ENCODE measurements at places on chromosomes 1 and 21.
A peak's percentile ranks its signal among the peaks of the same experiment; 100 is the strongest.

- DNase-seq = peak; percentile 16
Measured at GRCh38 chr1:214445831-214446614, 105.4 kb downstream of the PTPN14 start.

GRCh38 chr1:224373008-224373590, 16.4 kb downstream of the CNIH4 start:
- no peak for DNase-seq

DNA sequence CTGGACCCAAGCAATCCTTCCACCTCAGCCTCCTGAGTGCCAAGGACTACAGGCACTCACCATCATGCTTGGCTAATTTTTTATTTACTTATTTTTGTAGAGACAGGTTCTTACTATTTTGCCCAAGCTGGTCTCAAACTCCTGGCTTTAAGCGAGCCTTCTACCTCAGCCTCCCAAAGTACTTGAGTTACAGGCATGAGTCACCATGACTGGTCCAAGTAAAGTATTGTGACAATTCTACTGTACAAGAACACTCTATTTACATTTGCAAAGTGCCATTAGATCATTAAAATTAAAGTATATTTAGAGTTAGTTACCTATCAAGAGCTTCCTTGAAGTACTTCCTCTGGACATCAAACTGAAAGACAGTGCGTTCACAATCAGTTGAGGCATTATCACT, 44.8 kb downstream of the NRDC start:
- DNase-seq = no peak

DNA sequence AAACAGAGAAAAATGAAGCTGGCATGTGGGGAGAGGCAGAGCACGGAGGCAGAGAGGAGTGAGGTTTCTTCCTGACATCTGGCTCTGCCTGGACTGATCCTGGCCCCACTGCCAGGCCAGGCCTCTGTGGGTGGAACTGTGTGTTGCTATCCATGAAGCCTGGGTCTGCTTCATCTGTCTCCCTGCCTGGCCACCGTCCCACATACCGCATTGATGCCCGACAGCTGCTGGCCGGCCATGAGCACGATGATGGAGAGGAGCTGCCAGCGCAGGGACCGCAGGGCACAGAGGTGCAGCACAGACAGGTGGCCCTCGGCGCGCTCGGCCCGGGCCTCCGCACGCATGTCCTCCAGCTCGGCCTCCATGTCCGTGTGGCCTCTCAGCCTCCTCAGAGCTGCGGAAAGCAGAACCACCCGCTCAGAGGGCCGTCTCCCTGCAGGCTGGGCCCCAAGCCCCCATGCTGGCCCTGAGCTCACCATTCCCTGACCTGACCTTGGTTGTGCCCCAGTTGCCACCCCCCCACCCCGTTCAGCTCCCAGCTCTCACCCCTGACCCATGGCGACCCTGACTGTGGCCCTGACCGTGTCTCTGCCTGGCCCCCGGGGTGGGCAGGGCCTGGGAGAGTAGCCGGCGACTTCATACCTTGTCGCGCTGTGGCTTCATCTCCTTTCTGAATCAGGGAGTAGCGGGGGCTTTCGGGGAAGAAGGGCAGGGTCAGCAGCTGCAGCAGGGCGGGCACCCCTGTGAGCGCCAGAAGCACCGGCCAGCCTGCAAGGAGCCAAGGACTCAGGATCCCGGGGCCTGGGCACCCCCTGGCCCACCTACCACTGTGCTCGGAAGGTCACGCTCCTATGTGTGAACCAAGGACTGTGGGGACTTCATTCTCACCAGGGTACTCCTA, 11.5 kb downstream of the SLC2A7 start:
- DNase-seq = no peak

DNA sequence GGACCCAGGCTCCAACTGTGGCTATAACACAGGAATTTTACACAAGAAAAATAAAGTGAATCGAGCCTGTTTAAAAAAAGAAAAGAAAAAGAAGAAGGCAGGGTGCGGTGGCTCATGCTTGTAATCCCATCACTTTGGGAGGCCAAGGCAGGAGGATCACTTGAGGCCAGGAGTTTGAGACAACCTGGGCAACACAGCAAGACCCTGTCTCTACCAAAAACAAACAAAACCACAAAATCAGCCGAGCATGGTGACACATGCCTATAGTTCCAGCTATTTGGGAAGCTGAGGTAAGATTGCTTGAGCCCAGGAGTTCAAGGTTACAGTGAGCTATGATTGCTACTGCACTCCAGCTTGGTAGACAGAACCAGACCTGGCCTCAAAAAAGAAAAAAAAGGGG, 17.7 kb downstream of the MTF1 start:
- DNase-seq = no peak

DNA sequence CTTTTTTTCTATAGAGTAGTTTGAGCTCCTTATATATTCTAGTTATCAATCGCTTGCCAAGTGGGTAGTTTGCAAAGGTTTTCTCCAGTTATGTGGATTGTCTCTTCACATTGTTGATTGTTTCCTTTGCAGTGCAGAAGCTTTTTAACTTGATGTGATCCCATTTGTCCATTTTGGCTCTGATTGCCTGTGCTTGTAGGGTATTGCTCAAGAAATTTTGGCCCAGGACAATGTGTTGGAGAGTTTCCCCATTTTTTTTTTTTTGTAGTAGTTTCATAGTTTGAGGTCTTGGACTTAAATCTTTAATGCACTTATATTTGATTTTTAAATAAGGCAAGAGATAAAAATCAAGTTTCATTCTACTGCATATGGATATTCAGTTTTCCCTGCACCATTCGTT, 774.8 kb upstream of the ADAMTS5 start:
- DNase-seq = no peak

GRCh38 chr1:207006914-207007313, 25.6 kb downstream of the C1orf116 start:
- no peak for DNase-seq

GRCh38 chr21:26943921-26944320, 23.0 kb downstream of the ADAMTS5 start:
- DNase-seq = no peak

DNA sequence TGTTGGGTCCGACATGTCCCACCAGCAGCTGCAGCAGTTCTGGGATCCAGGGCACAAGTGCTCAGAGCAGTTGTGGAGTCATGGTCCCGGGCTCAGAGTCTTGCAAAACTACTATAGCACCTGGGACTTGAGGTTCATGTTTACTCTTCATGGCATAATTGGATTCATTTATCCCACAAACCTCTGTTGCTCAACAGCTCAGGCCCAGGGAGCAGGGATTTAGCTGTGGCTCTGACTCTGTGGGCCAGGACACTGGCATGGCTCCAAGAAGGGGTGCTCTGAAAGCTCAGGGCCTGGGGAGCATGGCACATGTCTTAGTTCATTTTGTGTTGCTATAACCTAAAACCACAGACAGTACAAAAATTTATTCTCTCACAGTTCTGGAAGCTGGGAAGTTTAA, 626.7 kb upstream of the ADGRL2 start:
- DNase-seq = no peak

DNA sequence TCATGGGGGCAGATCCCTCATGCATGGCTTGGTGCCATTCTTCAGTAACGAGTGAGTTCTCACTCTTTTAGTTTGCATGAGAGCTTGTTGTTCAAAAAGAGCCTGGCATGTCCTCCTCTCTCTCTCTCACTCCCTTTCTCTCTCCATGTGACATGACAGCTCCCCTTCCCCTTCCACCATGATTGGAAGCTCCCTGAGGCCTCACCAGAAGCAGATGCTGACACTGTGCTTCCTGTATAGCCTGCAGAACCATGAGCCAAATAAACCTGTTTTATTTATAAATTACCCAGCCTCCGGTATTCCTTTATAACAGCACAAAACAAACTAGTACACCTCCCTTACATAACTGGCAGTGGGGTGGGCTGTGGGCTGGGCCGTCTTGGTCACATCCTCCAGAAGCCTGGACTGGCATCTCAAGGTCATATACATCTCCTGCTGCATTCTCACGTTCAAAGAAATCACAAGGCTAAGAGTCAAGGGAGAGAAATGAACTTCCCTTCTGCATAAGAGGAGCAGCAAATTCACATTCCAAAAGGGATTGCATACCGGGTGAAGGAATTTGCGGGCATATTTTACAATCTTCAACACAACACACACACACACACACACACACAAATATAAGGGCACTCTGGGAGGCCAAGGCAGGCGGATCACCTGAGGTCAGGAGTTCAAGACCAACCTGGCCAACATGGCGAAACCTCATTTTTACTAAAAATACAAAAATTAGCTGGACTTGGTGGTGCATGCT, 2.3 kb upstream of the CCSAP start:
- no peak for DNase-seq

DNA sequence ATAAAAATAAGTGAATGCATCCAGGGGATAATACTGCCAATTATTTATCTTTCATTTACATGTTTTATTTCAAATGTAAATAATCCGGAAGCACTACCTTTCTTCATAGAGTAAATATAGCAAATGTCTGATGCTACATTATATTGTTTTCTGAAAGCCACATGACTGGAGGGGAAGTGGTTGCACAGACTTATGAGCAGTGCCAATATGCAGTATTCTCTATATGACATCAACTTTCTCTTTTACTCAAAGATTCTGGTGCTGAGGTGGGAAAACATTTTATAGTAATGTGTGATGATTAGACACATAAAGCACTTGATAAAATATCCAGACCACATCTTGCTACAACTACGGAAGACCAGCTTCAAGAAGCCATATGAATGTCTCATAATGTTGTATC, 314.7 kb downstream of the NEGR1 start:
- DNase-seq = no peak

- no peak for DNase-seq
Measured at GRCh38 chr1:91900562-91900961, 14.6 kb upstream of the TGFBR3 start.

DNA sequence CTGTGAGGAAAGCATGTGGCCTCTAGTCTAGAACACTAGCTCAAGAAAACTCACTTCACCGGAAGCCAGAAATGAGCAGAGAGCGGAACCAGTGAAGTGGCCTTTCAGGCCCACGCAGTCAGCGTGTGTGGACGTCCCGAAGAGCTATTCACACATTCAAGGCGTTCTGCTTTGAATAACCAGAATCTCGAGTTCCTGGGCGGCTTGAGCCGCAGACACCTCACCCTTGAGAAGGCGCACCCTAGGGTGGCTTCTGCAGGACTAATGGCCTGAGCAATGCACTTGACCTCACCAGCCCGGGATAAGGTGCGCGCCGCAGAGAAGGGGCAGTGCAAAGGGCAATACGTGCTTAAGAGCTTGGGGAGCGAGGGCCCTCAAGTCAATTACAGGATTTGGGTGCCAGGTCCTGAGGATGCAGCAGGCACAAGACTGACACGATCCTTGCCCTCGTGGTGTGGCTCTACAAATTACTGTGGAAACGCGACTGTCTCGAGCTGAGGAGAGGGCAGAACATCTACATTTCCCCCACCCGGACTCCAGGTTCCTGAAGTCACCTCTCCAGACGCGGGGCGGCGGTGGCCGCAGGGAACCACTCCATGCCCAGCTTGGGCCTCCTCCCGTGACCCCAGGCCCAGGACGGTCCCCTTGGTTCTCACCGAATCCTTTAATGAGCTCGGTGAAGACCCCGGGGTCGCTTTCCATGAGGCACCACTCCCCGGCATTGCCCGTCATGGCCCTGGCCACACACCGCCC, 455 bp downstream of the UCHL5 start:
- no peak for DNase-seq

DNA sequence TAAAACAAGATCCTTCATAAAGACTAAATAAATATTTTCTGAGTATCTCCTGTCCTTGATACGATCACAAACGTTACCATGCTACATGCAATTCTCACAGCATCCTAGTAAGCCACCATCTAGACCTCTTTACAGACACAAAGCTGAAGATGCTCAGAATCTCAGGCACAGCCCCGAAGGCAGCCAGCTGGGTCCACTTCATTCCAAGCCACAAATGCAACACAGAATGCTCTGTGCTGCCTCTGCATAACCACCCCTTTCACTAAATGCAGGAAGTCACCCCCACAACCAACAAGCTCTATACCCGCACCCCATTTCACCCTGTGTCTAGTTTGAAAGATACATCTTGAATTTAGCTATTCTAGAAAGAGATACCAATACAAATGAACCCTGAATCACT, 12.9 kb downstream of the RCAN1 start:
- DNase-seq = no peak

DNA sequence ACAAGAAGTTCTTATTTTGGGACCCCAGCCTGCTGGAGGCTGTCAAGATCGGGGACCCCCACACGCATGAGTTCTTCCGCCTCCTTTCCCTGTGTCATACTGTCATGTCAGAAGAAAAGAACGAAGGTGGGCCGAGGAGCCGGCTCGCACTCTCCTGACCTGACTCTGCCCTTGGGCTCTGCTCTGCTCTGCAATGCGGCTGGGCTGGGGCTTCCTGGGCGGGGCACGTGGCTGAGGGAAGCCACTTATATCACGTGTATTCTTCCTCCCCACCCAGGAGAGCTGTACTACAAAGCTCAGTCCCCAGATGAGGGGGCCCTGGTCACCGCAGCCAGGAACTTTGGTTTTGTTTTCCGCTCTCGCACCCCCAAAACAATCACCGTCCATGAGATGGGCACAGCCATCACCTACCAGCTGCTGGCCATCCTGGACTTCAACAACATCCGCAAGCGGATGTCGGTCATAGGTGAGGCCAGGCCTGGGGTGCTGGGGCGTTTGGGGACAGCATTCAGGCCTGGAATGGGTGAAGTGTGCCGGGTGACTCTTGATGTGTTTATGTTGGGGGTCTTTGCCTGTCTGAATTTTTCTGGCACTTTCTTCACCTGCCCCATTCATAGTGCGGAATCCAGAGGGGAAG, 17.6 kb downstream of the ATP8B2 start:
- DNase-seq = no peak

GRCh38 chr1:3060601-3061551, 8.1 kb upstream of the PRDM16 start:
- no peak for DNase-seq

GRCh38 chr1:218025454-218025853, 259.6 kb upstream of the RRP15 start:
- no peak for DNase-seq

DNA sequence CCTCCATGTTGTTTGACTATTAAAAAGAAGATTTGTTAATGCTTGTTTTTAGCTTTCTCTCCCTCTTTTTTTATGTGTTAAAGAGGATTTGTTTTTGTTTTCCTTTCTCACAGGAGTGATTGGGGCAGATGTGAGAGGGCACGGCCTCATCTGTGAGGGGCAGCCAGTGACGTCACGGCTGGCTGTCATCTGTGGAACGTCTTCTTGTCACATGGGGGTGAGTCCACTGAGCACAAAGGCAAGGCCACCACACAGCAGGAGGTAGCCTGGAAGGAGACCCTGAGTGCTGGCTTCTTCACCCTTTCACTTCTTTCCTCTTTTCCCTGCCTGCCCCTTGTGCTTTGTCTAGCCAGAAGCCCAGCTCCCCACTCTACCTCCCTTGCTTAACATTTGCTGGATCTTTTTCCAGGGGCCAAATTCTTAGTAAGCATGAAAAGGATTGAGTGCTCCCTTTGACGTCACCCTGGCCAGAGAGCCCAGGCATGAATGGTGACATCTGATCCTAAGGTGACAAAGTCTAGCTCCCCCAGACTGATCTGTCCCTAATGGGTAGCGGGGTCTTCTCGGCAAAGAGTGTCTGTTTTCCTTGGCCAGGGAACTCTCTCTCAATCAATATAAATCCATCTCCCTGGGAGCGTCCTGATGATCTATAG, 257.2 kb downstream of the FGGY start:
- no peak for DNase-seq

GRCh38 chr1:213371847-213372619, 321.0 kb downstream of the RPS6KC1 start:
- DNase-seq = no peak

Data from GOT3 (cell line).